ENCODE measurements at places on chromosomes 13 and 19. TPM values are rescaled to one million over a fixed set of nuclear protein-coding genes. Genes with fewer than 3 reads are reported as not detected.

The COX7A1 gene
- 3,262 TPM for total RNA-seq

The NFIX gene
- 171 TPM for total RNA-seq

The ONECUT3 gene
- not detected for total RNA-seq

The NLRP4 gene
- total RNA-seq = not detected

The DHX34 gene
- 7.3 TPM for total RNA-seq

The ICAM5 gene
- 0.32 TPM for total RNA-seq

The KASH5 gene
- total RNA-seq = not detected

The MYO1F gene
- total RNA-seq = 8.0 TPM

The ERICH6B gene
- total RNA-seq = not detected

The SOX1 gene
- not detected for total RNA-seq

- no peak for DNase-seq
Observed at GRCh38 chr19:48779636-48780035, 24.3 kb downstream of the FGF21 start.

DNA sequence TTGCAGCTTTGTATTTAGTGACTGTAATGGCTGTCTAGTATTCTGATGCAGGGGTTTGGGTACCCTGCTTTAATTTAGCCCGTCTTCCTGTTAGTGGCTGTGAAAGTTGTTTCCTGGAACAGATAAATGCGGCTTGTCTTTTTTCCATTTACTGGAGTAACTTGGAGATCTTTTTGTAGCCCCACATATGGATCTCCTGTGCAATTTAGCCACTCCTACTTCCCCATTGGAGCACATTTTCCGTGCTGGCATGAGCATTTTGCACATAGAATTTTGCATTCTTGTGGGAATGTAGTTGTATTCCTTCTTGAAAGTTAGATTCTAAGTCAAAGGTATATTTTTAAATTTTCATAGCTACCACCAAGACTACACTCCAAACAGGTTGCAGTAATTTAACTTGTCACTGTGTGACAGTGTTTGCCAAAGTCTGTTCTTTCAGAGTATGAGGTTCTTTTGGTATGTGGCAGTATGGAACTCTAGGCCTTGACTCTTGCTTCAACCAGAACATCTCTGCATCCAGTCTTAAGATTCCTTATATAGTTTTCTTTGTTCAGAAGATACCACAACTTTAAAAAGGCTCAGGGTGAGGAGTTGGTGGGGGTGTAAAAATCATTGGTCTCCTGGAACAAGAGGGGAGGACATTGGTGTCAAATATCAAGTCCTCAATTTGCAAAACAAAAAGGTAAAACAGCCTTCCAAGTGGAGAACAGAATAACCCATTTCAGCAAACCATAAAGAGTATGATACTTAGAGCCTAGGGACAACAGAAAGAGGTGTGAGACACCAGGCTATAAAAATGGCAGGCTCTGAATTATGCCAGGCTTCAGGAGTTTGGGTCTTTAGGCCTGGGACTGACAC, 21.1 kb upstream of the CCDC97 start:
- DNase-seq = no peak

- DNase-seq = no peak
Observed at GRCh38 chr19:3771906-3772455, at the start of gene RAX2. TSS of gene RAX2 (minus strand) at chr19:3772228. CDS start at chr19:3771742, 486 bp downstream.

DNA sequence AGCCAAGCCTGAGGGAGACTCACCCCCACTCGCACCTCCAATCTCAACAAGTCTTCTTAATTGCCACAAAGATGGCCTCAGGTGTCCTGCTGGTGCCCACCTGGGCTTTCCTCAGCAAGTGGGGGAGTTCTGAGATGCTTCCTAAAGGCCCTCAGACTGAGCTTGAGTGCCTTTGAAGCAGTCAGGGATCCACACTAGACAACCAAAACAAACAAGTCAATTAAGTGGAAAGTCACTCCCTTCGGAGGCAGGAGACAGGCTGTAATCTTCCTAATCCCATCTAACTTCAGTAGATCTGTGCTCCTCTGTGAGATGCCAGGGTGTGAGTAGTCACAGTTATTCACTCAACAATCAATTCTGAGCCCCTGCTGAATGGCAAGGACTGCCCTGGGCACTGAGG, 68.3 kb upstream of the SERP2 start:
- no peak for DNase-seq

GRCh38 chr13:22223411-22223810, 552.5 kb downstream of the FGF9 start:
- no peak for DNase-seq

GRCh38 chr13:21837841-21838551, 167.1 kb downstream of the FGF9 start:
- no peak for DNase-seq

DNA sequence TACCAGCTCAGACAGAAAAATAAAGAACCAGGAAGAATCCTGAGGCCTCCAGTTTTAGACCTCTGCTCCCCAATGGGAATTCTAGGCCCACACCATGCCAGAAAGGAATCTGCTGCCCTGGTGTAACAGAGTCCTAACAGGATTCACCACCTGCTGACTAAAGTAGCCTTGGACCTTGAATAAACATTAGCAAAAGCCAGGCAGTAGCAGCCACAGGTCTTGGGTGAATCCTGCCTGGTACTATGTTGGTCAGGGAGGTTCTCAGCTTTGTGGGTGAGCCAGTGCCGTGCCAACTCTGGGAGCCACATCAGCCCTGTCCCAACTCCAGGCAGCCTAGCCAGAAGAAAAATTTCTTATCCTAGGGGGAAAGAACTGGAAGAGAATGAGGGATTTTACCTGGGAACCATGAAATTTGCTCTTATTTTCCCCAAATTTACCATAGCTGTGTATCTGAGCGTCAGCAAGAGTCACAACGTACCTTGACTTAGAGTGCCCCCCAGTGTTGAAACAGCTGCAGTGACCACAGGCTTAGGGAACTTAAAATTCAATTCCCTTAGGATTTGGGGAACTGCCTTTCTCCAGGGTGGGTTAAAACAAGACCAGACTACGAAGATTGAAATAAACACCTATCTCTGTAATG, 1895.6 kb upstream of the PRR20A start:
- DNase-seq = no peak

DNA sequence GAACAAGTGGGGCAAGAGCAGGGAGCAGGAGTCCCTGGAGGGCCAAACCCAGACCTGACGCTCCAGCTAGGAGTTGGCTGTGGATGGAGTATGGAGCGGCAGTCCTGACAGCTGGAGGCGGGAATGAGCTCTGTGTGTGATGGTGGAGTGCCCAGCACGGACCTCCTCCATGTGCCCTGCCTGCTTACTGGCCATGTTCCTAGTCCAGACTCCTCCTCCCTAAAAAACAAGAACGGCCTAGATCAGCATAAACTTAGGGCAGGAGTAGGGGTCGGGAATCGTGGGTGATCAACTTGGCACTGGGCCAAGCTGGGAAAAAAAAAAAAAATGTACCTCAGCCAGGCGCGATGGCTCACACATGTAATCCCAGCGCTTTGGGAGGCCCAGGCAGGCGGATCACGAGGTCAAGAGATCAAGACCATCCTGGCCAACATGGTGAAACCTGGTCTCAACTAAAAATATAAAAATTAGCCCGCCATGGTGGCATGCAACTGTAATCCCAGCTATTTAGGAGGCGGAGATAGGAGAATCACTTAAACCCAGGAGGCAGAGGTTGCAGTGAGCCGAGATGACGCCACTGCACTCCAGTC, 29.5 kb downstream of the LTBP4 start:
- DNase-seq = no peak

GRCh38 chr13:85549819-85550218, 249.4 kb downstream of the SLITRK6 start:
- no peak for DNase-seq

DNA sequence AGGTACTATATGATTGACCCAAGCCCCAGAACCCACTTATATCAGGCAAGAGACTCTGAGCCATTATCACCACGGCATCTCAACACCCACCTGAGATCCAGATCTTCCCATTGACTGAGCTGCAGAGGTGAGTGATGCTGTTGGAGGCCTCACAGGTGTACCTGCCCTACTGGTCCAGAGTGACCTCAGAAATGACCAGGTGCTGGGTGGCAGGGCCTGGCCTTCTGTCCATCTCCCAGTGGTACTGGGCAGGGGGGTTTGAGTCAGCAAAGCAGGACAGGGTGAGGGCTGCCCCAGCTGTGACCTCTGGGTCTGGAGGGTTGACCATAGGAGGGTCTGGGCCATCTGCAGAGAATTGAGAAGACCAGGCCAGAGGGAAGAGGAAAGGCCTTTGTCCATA, 13.2 kb upstream of the CEACAM20 start:
- no peak for DNase-seq

- no peak for DNase-seq
Observed at GRCh38 chr13:101053301-101054093, 362.8 kb downstream of the NALCN start.

DNA sequence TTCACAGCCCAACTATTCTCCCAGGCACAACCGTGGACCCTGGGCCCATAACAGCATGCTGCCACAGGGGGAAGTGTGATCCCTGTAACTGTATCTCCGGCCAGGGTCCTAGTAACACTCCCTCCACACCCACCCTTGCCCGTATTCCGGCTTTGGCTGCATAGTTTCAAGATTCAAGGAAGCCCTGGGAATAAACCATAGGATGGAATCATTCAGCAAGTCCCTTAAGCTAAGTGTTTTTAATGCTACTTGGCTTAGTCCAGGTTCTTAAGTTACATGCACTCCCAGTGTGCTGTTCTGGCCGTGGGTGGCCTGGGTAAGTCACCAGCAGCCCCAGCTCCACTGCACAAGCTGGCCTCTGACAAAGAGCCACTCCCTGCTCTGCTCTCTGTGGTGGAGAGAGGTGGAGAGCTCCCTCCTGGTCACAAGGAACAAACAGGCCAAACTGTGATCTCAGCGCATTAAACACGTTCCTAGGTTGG, 532.4 kb upstream of the SGCG start:
- no peak for DNase-seq

DNA sequence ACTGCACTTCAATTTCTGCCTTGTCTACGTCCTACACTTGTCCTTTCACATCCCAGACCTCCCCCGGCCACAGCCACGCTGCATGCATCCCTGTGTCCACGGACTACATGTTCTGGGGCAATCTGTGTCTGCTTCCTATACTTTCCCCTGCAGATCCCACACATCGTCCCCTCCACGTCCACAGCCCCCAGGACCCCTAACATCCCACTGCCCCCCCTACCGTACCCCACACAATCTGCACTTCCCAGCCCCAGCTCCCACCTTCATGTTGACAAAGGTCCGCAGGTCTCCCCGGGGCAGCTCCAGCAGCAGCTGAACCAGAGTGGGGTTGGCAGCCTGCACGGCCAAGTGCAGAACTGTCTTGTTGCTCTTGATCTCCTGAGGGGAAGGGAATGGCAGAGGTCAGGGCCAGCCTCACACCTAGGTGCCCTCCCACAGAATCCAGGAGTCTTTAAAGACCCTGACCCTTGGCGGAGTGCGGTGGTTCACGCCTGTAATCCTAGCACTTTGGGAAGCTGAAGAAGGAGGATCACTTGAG, 10.2 kb downstream of the NFKBID start:
- DNase-seq = no peak

- DNase-seq = no peak
Observed at GRCh38 chr13:30105381-30105780, 202.0 kb downstream of the KATNAL1 start.

GRCh38 chr13:47148543-47148942, 251.7 kb upstream of the HTR2A start:
- DNase-seq = no peak

GRCh38 chr13:37127691-37128241, 22.3 kb upstream of the CSNK1A1L start:
- peak; percentile 32 for DNase-seq

DNA sequence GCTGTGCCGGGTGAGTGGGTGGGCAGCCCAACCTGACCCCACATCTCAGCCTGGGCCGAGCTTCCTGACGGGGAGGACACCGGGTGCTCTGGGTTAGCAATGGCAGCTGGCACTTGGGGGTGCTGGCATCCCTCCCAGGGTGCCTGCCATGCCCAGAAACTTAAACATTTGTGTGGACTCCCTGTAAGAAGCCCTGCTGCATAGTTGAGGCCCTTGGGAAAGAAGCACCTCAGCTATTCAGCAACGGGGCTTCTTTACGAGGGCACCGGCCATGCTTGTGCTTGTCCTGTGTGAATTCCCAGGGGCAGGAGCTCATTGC, 33.8 kb upstream of the MEDAG start:
- DNase-seq = no peak

DNA sequence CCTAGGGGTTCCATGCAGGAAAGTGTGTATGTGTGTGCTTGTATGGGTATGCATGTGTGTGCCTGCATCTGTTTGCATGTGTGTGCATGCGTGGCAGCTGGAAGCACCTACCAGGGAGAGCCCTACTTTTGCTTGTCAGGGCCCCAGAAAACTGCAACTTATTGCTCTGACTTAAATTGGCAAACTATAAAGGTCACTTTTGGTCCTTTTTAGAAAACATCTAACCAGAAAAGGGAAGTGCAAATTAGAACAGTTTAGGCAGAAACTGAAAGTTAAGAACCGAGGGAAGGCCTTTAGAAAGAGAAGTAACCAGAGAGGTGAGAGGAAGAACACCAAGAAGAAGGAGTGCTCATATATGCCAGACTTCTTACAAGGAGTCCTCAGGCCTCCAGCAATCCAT, 32.5 kb downstream of the DLEU7 start:
- no peak for DNase-seq

GRCh38 chr19:47863514-47863936, 4.5 kb downstream of the TPRX2 start:
- DNase-seq = peak; percentile 90

GRCh38 chr19:34232566-34233481, 21.5 kb upstream of the GARRE1 start:
- peak; percentile 77 for DNase-seq

- no peak for DNase-seq
Observed at GRCh38 chr13:102599426-102600012, 2.7 kb downstream of the TPP2 start.

GRCh38 chr19:7194566-7194965, 99.6 kb downstream of the INSR start:
- DNase-seq = no peak

DNA sequence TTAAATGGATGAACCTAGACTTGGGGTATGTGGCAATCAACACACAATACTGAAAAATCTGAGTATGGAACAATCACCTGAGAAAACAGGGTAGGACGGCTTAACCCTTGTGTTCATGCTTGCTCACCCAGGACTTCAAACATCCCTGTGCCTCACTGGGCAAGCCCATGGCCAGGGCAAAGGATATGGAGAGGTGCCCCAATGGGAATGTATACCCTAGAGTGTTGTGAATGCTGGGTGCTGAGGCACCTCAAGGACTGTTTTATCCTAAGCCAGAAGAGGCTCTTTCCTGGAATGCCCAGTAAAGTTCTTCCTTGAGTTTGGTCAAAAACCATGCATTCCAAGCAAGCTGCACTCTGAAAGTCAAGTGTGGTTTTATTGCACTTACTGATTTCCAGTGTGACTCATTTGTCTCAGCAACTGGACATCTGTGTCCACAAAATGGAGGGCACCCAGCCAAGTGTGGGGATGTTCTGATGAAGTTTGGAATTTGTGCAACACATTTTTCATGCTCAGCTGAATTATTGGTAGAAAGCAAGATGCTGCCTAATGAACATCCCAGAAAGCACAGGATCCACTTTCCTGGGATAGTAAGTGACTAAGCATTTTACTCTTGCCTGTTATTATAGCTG, 531.3 kb downstream of the RFC3 start:
- DNase-seq = peak; percentile 73

DNA sequence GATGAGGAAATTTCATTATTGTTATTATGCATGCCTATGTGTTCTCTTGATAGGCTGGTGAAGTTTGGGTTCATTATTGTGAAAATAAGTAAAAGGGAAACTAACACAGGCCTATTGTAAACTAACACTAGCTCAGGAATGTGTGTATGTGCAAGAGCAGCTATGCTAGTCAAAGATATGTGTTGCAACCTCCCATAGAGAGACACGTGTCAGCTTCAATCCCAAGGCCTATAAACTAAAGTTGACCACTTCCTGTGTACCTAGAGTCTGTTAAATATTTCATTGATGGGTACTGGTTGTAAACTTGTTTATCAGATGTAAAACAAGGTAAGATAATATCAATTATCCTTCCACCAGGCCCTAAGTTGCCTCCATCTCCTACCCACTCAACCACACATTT, 44.7 kb upstream of the ZNF30 start:
- DNase-seq = no peak

Data from left ventricle myocardium superior (tissue), 1 donor.